ENCODE measurements at places on chromosomes 1 and 21.

- DNase-seq: no peak
Measured at GRCh38 chr1:160911441-160911840, 26.5 kb upstream of the ITLN1 start.

- no peak for DNase-seq
Measured at GRCh38 chr1:75986478-75986877, 54.3 kb upstream of the ASB17 start.

- DNase-seq: no peak
Measured at GRCh38 chr1:204400882-204401510, 10.6 kb downstream of the PPP1R15B start.

DNA sequence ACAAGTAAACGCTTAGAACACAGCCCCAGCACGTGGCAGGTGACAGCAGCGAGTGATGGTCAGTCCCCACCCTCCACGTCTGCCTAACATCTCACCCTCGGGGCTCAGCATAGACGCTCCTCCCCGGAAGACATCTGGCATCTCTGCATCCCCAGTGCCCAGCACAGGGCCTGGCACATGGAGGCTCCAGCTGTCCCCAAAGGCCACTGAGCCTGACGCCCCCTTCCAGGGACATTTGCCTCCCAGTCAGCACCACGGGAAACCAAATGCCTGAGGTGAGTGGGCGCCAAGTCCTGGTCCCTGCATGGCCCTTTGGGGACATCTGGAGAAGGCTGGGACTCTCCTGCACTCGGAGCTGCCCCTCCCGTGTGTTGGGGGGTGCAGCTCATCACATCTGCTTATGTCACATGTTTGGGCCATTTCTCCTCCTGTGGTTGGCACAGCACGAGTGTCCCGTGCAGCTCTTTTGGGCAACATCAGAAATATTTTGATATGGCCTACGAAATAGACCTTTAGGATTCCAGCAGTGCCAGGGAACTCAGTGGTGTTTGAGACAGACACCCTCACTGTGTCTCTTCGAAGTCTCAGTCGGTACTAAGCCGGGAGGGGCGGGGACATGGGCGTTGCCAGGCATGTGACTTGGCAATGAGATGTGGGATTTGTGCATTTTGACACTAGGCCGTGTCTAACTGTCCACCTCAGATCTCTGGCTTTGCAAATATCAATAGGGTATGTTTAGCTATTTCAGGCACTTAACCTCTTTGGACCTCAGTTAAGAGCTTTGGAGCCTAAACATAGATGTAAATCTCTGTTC is 315.0 kb downstream of the PTPRU start:
- no peak for DNase-seq

DNA sequence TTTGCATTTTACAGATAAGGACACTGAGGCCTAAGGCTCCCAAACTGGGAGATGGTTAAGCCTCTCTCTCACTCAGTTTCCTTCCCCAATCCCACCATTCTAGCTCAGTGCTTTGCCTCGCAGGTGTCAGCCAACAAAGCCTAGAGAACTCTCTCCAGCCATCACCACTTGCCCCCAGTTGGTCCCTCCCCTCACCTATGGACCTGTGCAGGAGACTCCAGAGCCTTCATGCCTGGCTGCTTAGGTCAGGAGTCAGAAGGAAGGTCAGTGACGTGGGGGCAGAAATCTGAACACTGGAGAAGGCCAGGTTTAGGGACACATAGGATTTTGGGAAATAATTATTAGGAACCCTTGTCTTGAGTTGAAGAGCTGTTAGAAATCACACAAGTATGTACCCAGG is 295.3 kb downstream of the PTPRU start:
- DNase-seq: no peak

GRCh38 chr21:42400525-42400924 is 3.2 kb upstream of the UBASH3A start:
- DNase-seq: no peak

DNA sequence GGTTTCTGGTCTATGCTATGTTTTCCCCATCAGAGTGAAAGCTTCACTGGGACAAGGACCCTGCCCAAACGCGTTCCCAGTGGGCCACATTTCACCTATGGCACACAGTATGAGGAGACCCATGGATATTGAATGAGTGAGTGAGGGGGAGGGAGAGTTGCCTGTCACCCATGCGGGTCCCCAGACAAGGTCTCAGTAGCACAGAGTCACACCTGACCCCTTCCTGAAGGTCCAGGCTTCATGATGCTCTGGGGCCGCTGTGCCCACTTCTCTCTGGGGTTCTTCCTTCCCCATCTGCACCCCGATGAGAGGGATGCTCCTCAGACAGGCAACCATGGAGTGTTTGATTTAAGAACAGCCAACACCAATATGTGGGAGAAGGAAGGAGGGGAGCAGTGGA is 72.3 kb upstream of the CSF3R start:
- DNase-seq: no peak

DNA sequence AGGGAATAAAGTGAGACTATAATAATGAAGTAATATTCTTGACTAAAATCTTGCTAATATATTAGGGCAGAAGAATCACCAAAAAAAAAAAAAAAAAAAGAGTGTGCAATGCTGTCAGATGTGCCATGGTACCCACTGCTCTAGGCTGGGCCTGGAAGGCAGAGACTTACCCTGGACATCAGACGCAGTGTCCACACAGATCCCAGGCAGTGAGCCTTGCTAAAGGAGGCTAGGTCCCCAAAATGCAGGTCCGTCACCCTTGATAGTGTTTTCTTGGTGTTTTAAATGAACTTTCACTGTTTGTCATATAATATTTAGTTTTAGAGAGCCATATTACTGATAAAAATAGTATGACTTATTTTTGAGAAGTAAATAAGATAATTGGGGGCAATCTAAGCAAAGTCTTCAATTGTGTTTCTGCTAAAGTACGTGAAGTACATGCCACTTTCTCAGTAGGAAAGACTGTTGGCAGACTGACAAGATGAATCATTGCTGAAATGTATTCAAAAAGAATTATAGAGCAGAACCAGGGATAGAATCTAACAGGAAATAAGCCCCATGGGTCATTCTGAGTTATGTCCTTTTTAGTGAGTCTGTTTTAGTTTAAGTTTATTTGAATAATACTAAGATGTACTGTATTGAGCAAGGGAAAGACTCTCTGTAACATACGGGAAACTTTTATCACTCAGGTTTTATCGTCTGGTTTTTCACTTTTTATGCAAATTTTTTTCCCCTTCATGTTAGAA is 74.6 kb upstream of the PDC start:
- DNase-seq: no peak

DNA sequence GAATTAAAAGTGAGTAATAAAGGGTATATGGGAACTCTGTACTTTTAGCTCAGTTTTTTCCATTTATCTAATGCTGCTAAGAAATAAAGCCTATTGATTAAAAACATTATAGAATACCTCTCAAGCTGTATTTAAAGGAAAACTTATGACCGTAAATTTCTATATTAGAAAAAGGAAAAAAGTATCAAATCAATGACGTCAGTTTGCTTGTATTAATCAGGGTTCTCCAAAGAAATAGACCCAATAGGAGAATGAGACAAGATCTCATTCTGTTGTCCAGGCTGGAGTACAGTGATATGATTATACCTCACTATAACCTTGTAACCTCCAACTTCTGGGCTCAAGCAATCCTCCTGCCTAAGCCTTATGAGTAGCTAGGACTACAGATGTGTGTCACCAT is 15.4 kb upstream of the LRIF1 start:
- DNase-seq: no peak

- DNase-seq: no peak
Measured at GRCh38 chr1:225412321-225412720, 15.5 kb downstream of the LBR start.

DNA sequence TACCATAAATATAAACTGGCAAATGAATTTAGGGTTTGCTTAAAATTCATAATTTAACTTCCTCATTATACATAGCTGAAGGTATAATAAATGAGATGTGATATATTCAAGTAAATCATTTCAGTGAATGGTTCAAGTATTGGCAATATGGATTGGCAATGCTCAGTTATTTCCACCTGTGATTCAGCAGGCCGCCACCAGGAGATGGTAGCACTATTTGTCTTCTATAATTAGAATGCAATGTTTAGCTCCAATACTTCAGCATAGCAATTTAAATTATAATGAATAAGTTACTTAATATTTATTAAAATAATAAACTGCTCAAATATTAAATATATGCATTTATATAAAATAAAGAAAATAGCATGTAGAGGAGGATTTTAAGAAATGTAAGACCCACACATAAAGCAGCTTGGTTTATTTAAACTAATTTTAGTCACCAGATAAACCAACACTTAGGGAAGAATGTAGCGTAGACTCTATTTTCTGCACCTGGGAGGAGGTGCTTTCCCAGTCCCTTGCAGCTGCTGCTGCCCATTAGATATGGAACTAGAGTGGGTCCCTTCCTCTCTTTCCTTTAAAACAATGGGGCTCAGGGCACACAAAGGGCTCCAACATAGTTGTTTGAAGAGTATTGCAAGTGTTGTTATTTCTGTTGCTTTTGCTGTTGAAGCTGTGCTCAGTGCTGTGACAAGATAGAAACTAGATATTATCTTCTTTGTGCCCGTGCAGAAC is 62.1 kb downstream of the PLPPR4 start:
- no peak for DNase-seq

DNA sequence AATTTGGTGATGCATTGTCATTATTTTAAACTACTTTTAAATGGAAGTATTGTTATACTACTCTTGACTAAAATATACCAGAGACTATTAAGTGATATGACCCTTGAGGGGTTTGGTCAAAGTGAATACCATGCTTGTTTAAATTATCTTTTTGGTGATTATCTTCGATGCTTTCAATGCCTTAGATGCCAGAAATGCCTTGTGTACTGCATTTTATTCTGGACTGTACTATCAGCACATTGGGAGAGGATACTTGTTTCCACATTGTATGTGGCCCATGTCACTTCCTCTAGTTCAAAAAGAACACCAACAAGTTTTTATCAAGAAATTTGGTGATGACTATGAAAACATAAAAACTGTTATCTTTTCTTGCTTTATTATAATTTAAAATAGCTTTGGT is 16.3 kb downstream of the MAP3K7CL start:
- DNase-seq: no peak

- no peak for DNase-seq
Measured at GRCh38 chr1:218694636-218695035, 349.5 kb downstream of the TGFB2 start.

- no peak for DNase-seq
Measured at GRCh38 chr1:10338611-10339010, 60.3 kb upstream of the PGD start.

- DNase-seq: no peak
Measured at GRCh38 chr1:57013522-57013921, 47.7 kb upstream of the C8B start.

GRCh38 chr1:102098081-102098480 is 101.4 kb upstream of the OLFM3 start:
- DNase-seq: no peak

DNA sequence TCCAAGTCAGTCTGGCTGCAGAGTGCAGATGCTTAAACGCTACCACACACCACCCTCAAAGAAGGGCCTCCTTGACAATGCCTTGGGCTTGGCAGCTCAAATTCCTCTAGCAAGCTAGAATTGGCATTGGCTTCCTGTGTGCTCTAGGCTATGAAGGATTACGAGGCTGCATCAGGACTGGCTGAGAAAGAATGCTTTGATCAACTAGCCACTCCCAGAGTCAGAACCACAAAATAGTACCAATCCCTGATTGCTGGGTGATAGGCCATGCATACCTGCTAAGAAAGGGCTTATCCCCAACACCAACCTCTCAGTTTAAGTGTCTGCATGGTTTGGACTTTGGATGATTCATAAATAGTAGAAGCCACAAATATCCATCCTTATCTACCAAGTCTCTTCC is 504.9 kb downstream of the OMA1 start:
- no peak for DNase-seq

- DNase-seq: no peak
Measured at GRCh38 chr1:186234976-186235686, 139.9 kb downstream of the TPR start.

DNA sequence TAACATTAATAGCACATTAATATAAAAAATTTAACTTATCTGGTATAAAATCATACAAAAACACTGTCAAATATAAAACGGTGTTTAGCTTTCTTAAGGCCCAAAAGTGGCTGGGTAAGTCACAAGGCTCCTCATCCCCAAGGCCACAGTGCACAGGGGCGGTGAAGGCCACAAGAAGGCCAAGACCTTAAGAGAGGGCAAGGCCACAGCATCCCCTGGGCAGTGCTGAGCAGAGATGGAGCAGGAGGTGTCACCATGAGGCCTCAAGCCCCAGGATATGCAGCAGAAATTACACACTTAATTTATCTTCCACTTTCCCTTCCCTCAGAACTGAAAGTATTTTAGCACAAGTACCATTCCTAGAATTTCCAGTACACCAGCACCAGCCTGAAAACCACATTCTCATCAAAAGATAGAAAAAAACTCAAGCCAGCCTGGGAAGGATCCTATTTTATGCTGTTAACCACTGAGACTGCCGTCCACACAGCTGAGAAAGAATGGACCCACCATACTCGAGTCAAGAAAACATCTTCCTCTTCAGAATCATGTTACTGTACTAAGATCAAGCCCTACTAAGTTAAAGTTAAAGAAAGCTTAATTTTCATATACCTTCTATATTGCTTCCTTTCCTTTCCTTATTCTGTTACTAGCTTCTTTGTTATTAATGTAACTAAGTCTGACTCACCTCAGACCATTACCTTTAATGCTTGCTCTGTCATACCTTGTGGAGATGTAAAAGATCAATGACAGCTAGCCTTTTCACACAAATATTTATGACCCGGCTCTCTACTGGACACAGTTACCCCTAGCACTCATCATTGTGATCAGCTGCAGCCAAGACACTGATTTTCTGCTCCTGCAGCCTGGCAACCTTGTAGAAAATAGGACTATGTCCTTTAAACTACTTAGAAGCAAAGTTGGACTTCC is 26.4 kb upstream of the FMO1 start:
- DNase-seq: no peak

DNA sequence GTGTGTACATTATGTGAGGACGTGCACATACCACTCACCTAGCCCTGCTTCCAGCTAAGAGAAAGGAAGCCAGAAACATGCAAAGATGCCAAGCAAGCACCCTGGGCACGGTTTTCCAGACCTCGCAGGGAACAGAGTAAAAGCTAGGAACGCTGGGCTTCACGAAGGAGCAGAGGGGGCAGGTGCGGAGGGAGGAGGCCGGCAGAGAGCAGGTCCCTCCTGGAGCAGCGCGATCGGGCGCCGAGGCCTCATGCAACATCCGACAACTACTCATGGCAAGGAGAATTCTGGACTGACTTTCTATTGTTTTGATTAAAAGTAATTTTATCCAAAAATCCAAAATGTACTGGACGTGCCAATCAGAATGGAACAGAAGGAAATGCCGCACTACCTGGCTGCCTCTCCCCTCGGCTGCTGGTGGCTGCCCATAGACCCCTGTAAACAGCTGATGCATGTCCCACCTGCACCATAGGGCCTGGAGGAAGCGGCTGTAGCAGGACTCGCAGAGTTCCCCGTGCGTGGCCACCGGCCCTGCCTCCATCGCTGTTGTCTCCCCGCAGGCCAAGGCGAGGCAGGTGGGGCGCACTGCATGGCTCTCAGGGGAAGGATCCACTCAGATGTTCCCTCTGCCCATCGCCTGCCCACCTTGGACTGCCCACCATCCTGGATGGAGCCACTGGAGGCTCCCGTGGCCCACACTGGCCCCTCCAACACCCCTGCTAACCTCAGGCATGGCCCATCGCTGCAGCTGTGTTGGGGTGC is 93.5 kb downstream of the WDR4 start:
- DNase-seq: no peak

GRCh38 chr21:36436829-36437744 is 42.8 kb downstream of the CLDN14 start:
- no peak for DNase-seq

Data from transverse colon (tissue), 4 donors.